ENCODE measurements at places on chromosomes 6 and 20.

DNA sequence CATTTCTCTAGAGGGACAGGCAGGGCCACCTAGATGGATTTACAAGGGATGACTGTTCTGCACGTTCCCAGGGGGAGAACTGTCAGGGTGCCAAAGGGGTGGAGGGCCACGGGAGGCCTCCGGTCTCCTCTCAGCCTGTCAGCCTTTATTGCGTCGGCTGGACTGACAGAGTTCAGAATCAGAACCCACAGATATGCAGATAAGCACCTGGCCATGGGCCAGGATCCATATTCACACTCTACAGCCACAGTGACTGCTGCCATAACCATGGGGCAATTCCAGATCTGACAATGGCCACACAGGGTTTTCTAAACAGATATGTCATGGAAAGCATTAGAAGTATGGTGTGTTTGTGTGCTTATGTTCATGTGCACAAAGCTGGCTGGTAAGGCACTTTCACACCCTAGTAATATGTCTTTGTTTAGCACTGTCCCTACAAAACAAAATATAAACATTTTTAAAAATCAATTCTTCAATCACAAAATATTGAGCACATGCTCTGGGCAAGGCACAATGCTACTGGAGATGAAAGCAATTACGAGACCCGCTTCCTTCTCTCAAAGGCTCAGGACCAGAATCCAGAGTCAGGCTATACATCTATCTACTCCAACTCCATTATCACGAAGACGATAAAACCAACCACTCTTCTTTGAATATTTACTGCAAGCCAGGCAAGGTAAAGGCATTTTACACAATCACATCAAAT, 29.1 kb downstream of the TRAM2 start:
- no peak for DNase-seq

DNA sequence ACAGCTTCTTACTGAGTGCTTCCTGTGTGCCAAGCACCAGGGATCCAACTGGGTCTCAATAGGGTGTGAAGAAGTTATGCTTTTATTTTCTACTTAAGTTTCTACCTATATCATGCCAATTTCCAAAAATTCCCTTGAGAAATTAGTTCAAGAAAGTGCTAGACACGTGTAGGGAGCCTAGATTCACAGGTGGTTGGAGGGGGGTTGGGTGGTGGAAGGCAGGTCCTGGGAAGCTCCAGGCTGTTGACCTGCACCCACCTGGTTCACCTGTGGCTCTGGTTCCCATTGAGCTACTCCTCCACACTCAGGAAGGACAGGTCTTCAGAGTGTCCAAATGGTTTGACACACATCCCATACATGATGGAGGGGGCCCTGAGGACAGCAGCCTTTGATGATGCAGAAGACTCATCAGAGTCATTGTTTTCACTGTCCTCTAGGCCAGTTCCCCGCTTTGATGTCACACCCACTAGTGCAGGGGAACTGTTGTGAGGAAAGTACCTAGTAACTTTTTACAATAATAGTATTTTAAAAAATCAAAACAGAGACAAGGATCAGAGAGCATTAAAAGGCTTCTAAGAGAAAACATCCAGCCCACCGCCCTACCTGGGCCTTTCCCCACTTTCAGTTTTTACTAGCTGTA, 39.8 kb upstream of the MYL9 start:
- DNase-seq = no peak

- no peak for DNase-seq
Measured at GRCh38 chr6:143746202-143747119, 68.7 kb downstream of the PHACTR2 start.

- DNase-seq = no peak
Measured at GRCh38 chr20:13336308-13337089, 115.4 kb downstream of the ISM1 start.

DNA sequence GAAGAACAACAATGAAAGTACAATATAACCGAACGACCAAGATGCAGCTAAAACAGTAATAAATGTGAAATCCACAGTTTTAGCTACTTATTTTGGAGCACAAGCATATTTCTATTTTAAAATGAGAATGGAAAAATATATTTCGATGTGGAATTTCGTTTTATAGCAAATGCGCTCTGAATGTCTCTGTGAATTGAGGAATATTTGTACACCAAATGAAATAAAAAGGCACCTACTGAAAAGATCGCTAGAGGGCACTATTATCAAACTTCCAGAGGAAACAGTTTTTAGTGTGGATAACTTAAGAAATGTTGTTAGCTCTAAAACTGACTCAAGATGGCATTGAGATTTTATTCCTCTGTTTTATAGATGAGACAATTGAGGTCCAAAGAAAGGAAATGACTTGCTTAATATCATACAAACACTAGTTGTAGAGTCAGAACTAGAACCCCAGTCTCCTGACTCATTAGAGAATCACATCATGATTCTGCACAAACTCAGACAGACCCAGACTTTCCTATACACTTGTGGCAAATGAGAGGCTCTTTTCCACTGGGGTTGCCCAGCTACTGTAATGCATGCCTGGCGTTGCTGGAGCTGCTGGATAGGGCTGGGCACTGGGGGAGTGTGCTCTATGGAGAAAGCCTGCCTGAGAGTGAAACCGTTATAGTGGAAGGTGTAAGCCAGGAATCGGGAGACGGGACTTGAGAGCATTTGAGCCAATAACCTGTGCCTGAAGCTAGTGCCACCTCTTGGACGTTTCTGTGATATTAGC, 51.9 kb downstream of the GCLC start:
- peak; percentile 19 for DNase-seq

DNA sequence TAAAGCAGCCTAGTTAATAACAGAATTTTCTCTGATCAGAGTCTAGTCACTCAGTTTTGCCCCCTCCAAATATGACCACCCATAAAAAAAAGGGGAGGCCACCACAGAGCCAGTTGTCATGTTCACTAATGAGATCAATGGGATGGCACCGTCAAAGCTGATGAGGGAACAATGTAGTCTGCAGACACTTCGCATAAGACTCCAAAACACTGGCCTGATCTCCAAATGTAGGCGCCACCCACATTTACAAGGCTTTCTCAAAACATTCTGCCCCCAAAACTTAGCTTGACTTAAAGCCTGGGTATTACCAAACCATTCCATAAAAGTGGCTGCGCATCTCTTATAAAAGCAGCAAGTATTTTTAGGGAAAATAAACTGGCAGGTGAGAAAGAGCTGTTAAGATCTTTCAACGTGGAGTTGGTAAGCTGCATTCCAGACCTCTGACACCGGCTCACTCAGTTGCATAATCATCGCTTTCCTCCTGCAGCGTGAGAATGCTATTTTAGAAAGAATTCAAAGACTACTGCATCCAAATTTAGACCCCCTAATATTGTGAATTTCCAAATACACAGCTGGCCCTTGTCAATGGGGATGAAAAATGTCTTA, 59.3 kb downstream of the TBC1D7 start:
- no peak for DNase-seq

DNA sequence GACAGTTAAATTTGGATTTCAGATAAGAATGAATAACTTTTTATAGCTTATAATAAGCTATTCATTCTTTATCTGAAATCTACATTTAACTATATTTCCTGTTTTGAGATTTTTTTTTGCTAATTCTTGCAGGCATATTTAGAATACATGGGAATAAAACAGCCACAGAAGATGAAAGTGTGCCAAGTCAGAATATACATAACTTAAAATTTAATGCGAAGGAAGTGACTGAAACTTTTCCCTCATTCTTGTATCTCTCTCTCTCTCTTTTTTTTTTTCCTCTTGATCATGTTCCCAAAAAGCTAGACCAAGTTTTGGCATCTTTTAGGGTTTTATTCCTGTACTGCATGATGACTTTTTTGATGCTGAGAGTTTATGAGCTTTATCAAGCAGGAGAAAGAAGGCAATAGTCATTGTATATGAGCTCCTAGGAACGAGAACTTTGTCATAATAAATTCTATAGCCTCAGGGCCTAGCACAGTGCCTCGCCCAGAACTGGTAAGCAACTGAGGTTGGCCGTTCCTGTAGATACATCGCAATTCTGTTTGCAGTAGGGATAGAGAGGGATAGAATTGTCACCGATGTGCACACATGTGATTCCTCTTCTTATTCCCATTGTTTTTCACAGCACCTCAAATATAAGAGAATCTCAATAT, 205.2 kb downstream of the MYLK4 start:
- no peak for DNase-seq
